ENCODE measurements at places on chromosomes 13 and 19. TPM values are rescaled to one million over a fixed set of nuclear protein-coding genes. Genes with fewer than 3 reads are reported as not detected.

PIK3R2 gene
- 19.9 TPM for total RNA-seq

KLC3 gene
- 7.8 TPM for total RNA-seq

ZNF418 gene
- 1.3 TPM for total RNA-seq

DNA sequence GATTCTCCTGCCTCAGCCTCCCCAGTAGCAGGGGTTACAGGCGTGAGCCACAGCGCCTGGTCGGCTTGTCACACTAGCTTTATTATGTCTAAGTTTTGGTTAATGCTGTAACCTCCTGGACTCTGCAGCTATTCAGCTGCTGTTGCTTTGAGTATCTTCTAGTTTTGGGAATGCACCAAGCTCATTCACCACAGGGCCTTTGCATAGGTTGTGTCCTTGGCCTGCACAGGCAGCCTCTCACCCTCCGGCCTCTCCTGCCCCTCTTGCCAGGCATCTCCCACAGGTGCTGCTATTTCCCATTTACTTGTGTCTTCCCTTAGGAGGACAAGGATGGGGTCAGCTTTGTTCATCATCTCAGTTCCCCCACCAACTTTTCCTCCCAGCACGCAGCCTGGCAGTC, 2.4 kb upstream of the CCDC9 start:
- DNase-seq: no peak

DNA sequence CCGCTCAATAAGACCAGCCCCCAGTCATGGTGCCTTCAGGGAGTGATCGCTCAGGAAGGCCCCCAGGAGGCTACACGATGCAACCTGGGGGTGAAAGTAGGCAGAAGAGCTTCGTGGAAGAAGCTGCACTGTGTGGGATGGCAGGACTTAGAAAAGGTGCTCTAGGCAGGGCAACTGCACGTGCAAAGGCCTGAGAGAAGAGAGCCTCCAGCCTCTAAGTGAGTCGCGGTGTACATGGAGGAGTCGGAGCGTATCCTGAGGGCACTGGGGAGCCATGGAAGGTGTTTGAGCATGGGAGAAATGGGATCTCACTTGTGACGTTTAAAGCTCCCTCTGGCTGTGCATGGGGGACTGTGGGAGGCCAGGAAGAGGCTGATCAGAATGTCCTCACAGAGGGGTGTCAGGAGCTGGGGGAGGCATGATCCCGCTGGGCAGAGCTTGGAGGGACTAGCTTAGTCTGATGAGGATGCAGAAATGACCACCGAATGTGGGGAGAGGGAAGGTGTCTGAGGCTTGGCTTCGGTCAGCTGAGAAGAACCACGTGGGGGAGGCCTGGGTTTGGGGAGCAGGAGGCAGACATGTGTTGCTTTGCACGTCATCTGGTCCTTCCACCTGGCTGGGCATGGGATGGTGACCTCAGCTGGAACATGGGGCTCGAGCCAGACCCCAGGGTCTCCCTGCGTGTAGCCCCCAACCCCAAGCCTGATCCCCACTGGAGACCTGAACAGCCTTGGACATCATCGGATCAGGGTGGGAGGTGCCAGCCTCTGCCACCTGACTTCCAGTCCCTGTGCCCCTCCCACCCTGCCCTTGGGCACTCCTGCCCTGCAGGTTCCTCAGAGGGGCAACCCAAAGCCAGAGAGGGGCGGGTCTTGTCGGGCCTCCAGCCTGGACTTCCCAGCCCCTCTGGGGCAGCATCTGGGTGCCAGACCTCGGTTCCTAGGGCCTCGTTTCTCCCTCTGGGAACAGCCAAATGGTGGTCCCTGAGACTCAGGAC, 1.1 kb downstream of the APC2 start:
- no peak for DNase-seq
